ENCODE measurements at places on chromosomes 13 and 19.

GRCh38 chr19:55406826-55407549, 600 bp downstream of the UBE2S start:
- DNase-seq: no peak

GRCh38 chr13:41402691-41403511, 54.4 kb upstream of the RGCC start:
- no peak for DNase-seq

- DNase-seq: no peak
These were observed 112.2 kb upstream of the GPR12 start for GRCh38 chr13:26872525-26873385.

DNA sequence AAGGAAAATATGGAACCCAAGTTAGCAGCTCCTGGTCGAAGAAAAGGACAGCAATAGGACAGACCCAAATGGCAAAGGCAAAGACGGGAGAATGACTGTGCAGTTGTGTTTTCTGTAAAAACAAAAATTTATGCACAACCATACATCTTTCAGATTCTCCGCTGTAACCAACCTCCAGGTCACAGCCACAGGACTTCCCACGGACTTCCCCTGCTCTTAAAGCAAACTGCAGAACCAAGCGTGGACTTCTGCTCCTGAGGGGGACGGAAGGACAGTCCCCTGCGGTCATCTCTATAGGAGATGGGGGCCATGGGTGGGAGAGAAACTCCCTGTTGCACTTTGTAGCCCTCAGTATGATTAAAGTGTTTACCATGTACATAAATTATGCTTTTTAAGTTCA, 2.5 kb downstream of the GRTP1 start:
- no peak for DNase-seq

DNA sequence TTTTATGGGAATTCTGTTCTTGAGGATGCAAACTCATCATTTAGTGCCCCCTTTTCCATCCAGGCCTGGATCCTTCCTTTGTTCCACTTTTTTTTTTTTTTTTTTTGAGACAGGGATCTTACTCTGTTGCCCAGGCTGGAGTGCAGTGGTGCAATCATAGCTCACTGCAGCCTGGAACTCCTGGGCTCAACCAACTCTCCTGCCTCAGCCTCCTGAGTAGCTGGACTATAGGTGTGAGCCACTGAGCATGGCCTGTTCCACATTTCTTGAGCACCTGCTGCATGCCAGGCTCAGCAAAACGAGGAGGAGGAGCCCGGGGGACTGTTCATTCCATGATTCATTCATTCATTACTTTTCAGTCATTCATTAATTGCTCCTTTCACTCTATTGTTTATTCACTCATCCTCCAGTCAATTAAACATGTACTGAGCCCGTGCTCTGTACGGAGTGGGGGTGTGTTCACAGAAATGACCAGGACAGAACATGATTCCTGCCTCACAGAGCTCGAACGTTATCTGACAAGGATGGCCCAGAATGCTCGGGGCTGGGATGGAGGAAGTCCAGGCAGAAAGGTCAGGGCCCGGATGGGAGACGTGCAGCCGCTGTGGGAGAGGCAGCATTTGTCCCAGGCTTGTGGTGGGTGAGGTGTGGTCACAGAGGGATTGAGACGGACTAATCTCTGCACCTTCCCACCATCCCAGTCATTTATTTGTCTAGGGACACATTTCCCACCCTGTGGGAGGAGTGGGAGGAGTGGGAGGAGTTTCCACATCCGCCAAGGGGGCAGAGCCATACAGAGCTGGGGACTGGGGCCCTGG, 51.2 kb upstream of the SHKBP1 start:
- no peak for DNase-seq

DNA sequence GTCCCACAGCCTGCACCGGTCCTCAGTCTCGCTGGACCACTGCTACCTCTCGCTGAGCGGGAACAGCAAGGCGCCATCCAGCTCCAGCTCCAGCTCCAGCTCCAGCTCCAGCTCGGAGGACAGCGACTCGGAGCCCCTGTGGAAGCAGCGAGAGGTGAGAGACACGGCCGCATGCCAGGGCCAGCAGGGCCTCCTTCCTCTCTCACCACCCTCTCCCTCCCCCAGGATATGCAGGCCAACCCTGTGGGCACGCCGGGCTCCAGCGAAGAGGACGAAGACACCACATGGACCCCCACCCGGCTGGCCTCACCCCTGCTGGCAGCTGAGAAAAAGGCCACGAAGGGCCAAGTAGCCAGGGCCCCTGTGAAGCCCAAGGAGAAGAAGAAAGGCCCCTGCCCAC, 7.3 kb downstream of the SIX5 start:
- DNase-seq: no peak

- no peak for DNase-seq
These were observed 15.4 kb downstream of the TMEM272 start for GRCh38 chr13:51829568-51829899.

DNA sequence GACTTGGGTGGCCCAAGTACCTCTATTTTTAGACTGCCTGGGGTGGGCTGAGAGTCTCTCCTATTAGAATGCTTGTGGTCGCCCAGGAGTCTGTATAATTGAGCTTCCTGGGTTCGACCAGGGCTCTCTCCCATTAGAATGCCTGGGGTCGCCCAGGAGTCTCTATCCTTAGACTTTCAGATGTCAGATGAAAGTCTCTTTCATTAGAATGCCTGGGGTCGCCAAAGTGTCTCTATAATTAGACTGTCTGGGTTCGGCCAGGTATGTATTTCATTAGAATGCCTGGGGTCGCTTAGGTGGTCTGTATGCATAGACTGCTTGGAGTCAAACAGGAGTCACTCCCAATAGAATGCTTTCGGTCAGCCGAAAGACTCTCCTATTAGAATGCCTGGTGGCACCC, 1471.7 kb downstream of the UQCRFS1 start:
- no peak for DNase-seq

GRCh38 chr13:44934724-44935123, 54.5 kb downstream of the NUFIP1 start:
- DNase-seq: no peak

- DNase-seq: no peak
These were observed 163.6 kb downstream of the SPRY2 start for GRCh38 chr13:80177327-80177726.

GRCh38 chr19:35460608-35461007, 12.6 kb downstream of the FFAR2 start:
- DNase-seq: no peak

GRCh38 chr19:41449865-41450178, 6.9 kb downstream of the ERICH4 start:
- DNase-seq: no peak

GRCh38 chr13:44197791-44198770, 175.5 kb upstream of the SERP2 start:
- no peak for DNase-seq

DNA sequence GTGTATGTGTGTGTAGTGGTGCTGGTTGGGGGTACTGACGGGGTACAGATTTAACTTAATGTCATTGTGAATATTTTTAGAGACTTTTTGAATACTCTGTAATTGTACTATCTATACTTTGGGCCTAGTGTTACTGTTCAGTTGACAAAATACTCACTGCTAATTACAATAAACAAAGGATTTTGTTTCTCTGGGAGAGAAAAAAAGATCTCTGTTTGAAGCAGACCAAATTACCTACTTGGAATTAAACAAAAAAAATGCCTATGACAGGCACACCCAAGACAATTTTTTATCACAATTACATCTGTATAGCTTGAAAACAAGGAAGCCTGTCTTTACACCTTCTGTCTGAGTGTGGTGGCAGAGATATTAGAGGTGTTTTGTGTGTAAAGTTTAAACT, 45.1 kb downstream of the OLFM4 start:
- no peak for DNase-seq

DNA sequence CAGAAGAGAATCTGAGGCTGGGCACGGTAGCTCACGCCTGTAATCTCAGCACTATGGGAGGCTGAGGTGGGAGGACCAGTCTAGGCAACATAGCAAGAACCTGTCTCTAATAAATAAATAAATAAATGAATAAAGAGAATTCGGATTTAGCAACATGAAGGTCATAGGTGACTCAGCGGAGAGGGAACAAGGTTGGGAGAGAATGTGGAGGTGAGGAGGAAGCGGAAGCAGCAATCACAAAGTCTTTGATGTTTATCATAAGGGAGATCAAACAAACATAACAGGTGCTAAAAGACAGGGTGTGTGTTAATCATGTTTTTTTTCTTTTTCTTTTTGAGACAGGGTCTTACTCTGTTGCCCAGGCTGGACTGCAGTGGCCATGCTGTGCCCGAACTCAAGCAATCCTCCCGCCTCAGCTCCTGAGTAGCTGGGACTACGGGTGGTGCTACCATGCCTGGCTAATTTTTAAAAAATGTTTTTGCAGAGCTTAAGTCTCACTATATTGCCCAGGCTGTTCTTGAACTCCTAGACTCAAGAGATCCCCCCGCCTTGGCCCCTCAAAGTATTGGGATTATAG, 16.3 kb downstream of the PBX4 start:
- no peak for DNase-seq

- no peak for DNase-seq
These were observed 8.8 kb downstream of the IGFL4 start for GRCh38 chr19:46031781-46032596.

GRCh38 chr19:17202249-17202648, 12.9 kb upstream of the USE1 start:
- no peak for DNase-seq

- DNase-seq: no peak
These were observed 4.1 kb upstream of the CNN1 start for GRCh38 chr19:11534538-11534937.

DNA sequence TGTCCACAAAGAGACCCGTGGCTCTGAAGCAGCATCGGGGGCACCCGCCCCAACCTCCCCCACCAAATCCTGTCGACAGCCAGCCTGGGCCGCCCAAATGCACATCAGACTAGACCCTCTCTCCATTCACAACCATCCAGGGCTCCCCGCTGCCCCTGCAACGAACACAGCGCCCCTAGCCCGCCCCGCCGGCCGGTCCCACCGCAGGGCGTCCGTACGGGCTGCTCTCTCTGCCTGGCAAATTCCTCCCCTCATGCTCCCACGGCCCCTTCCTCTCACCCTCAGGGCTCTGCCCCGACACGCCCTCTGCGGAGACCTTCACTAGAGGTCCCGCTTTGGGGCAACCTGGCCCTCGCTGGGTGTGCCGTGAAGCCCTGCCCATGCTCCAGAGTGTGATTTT, 7.1 kb downstream of the TCF3 start:
- no peak for DNase-seq

GRCh38 chr19:3183721-3184641, 1.7 kb upstream of the NCLN start:
- DNase-seq: no peak

- DNase-seq: no peak
These were observed 168.3 kb upstream of the RNF113B start for GRCh38 chr13:98345107-98345935.

- DNase-seq: no peak
These were observed 38.1 kb downstream of the DGKH start for GRCh38 chr13:42086582-42086981.

GRCh38 chr13:60893801-60894200, 496.8 kb downstream of the TDRD3 start:
- DNase-seq: no peak

DNA sequence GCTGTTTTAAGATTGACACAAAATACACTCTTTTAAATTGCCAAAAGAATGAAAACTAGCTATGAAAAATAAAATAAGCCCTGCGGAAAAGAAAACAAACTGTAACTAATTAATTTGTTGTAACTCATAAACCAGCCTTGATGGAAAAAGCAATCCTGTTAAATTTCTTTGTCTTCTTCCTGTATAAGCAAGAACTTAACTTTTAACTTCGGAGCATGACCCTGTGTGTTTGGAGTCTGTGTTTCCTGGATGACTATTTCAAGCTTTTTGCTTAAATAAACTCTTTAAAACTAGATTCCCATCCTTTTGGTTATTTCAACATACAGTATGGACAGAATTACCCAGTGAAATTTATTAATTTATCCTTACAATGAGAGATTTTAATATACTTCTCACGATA, 122.6 kb downstream of the TNFRSF19 start:
- no peak for DNase-seq

GRCh38 chr13:87453244-87453643, 217.9 kb upstream of the SLITRK5 start:
- DNase-seq: no peak

GRCh38 chr19:7879836-7880235, 5.6 kb upstream of the PRR36 start:
- no peak for DNase-seq

DNA sequence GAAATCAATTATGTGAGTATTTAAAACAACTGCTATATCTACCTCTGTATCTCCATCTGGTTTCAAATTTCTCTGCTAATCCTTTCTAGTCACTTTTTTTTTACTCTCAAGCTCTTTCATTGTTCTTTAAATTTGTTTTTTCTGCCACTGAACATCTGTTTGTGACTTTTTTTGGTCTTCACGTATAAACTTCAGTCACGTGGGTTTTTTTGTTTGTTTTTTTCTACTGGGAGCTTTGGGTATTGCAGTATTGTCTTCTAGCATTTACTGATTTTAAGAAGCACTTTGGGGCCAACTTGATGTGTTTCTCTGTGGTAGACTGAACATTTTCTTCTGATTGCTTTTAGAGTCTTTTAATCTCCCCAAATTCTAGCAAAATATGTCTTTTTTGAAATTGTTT, 262.6 kb upstream of the RXFP2 start:
- DNase-seq: no peak

DNA sequence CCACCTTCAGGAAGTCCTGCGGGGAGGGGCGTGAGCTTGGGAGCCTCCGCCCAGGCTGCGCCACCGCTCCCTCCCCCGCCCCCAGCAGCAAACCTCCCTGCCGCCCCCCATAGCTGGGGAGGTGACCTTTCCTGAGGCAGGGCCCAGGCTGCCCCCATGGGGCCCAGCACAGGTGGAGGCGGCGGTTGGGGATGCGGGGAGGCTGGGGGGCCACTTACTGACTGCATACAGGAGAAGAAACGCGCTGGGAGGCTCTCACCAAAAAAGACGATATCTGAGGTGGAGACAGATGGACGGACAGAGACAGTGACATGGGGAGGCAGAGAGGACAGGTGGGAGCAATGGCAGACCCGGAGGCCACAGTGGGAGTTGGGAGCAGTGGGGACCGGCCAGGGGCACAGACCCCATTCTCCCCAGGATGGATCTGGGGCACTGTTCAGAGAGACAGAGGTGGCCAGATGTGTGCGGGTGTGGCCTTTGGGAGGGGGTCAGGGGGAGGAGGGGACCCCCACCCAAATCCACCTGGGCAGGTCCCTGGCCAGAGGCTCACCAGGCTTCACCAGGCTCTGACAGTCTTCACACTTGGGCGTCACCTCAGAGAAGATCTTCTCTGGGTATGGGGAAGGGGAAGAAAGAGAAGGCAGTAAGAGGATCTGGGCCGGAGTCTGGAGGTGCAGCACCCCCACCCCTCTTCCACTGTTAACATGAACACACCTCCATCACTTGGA, 3.0 kb upstream of the RINL start:
- DNase-seq: no peak

- DNase-seq: no peak
These were observed 15.9 kb downstream of the ZNF787 start for GRCh38 chr19:56105090-56105701.

- no peak for DNase-seq
These were observed 110.8 kb upstream of the PABPC3 start for GRCh38 chr13:24985107-24985506.

- no peak for DNase-seq
These were observed 463.5 kb downstream of the GPC6 start for GRCh38 chr13:93690139-93690538.

- no peak for DNase-seq
These were observed 26.7 kb upstream of the NAPA start for GRCh38 chr19:47541518-47541917.

Measured in cortex of kidney (tissue), 1 donor.